ENCODE measurements at places on chromosomes 5 and 9. TPM values are rescaled to one million over a fixed set of nuclear protein-coding genes. Genes with fewer than 3 reads are reported as not detected.

DNA sequence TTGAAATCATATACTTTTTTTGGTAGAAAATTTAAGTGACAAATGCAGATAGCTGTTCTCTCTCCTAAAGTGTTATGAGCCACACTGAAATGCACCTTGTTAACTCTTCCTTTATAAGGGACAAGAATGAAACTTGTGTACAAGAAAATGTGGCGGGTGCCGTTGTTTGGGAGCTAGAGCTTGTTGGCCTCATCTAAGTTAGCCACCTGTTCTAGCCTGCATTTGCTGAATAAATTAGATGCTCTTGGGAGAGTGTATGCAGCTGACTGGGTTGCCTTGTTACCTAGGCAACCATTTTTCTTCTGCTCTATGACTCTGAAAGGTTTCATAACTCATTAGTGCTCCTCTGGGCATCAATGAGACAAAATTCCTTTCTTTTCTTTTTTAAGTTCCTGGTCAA lies 174.3 kb downstream of the TAF11L14 start:
- no peak for DNase-seq

DNA sequence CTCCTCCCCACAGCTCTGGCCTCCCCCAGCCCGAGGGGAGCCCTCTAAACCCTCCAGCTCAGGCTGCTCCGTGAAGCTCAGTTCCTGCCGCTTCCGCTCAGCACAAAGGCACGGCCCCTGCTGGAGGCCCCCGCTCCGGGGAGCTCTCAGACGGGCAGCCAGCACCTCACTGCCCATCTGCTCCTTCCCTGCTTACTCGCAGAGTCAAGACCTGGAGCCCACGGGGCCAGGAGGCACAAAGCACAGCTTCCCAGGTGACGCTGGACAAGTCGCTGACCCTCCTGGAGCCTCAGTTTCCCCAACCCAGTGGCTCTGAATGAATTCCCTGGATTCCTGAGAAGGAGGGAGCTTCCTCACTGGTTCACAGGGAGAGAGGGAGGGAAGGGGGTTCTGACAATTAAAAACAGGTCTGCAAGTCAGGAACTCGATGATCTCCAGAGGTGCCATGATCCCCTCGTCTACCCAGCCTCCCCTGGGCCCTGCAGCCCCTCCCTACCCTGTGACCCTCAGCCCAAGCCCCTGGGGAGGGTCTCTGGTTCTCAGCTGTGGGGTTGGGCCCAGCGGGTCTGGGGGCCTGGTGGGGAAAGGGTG lies 36.2 kb downstream of the VAV2 start:
- DNase-seq, result no peak

TUSC1 gene
- polyA plus RNA-seq, result 6.5 TPM

ARSI gene
- polyA plus RNA-seq, result 17.4 TPM

- DNase-seq, result no peak
Measured at GRCh38 chr9:83266666-83267496, 203.9 kb upstream of the RASEF start.

OR1Q1 gene
- polyA plus RNA-seq, result 0.10 TPM

- DNase-seq, result no peak
Measured at GRCh38 chr5:116517488-116517887, 57.1 kb downstream of the SEMA6A start.

DNAJC21 gene
- polyA plus RNA-seq, result 30.9 TPM

- DNase-seq, result no peak
Measured at GRCh38 chr9:119868694-119869093, 499.5 kb upstream of the BRINP1 start.

- DNase-seq, result no peak
Measured at GRCh38 chr9:19133549-19134345, 6.5 kb upstream of the PLIN2 start.

DNA sequence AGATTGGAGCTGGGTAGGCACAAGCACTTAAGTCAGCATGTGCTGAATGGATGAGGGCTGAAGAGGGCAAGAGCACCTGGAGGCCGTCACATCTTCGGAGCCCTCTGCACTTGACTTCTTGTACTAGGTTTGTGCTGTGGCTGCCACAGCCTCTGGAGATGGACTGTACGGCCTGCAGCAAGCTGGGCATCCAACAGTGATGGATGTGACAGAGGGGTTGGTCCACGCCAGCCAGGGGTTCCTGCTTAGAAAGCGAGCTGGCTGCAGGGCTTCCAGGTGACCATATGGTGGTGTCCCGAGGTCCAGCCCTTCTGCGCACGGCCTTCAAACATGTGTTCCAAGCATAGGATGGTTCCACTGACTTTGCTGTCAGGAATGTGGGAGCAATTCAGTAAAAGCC lies 65.1 kb upstream of the PHYKPL start:
- no peak for DNase-seq

DNA sequence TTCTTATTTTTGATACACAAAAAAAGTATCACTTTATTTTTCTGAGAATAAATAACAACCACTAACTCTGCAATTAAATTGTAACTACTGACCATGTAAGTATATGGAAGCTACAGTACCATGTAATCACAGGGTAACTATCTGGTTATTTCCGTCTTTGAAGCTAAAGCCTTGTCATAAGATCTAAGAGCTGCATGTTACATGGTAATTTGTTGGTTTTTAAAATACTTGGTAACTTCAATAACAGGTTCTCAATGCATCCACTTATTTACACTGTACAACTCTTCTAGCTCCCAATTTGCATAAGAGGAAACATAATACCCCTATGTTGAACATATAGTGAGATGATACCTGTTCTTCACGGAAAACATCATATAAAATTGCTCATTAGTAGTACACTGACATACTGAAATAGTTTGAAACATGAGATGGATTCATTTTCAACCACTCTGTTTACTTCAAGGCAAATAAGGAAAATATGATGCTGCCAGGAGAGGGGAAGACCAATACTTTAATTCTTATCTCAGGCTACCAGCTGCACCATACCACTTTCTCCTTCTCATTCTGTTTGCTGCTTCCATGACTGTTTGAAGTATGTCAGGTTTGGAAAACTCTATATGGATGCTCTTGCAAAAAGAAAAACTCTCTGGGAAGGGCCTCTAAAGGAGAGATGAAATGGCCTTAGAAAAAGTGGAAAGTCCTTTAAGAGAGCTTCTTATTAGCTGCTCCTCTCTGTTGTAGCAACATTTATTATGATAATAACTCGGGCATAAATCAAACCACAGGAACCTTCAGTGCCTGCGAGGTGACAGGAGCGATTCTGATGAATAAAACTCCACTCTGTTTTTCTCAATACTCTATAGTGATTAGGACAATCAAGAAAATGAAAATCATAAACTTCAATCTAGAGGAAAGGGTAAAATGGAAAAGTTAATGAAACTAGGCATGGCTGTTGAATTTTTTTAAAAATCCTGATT lies 150.2 kb downstream of the KIAA0825 start:
- DNase-seq, result no peak

ADAMTS13 gene
- 0.94 TPM for polyA plus RNA-seq

DNA sequence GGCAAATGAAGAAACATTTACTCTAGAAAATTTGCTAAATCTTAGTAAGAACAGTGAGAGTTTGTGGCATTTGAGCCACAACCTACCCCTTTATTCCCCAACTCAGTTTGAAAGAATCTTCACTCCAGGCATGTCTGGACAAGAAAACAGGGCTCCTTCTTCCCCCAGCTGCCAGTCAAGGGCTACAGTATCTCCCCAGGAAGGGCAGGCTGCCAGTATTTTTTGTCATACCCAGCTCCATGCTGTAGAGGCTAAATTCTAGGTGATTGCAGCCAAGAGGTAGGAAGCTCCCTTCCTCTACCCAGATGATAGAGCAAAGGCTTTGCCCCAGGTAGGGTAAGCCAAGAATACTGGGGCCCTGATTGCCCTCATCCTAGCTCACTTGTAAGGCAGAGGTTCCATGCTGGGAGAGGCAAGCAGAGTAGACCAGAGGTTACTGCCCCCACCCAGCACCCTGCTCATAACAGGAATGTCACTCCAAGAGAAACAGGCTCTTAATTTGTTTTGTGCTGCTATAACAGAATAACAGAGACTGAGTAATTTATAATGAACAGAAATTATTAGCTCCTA lies 20.0 kb upstream of the GRPEL2 start:
- no peak for DNase-seq

- no peak for DNase-seq
Measured at GRCh38 chr9:133998915-133999595, 6.9 kb upstream of the VAV2 start.

ABLIM3 gene
- 3.0 TPM for polyA plus RNA-seq

DNA sequence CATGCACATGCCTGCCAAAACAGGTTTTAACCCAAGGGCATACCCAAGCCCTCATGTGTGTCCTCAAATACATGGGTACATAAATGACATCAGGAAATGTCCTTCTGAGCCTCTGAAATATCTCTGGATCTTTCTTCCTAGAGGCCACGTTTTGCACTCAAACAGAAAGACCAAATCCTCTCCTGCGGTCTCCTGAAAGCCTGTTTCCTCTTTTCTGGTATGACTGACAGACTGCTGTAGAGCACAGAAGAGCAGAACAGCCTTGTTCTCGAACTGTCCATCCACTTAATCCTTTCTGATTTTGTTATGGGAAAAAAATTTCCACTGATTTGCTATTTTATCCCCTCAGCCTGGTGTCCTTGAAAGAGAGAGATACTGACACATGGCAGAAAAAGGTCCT lies 107.2 kb downstream of the ASTN2 start:
- no peak for DNase-seq

DNA sequence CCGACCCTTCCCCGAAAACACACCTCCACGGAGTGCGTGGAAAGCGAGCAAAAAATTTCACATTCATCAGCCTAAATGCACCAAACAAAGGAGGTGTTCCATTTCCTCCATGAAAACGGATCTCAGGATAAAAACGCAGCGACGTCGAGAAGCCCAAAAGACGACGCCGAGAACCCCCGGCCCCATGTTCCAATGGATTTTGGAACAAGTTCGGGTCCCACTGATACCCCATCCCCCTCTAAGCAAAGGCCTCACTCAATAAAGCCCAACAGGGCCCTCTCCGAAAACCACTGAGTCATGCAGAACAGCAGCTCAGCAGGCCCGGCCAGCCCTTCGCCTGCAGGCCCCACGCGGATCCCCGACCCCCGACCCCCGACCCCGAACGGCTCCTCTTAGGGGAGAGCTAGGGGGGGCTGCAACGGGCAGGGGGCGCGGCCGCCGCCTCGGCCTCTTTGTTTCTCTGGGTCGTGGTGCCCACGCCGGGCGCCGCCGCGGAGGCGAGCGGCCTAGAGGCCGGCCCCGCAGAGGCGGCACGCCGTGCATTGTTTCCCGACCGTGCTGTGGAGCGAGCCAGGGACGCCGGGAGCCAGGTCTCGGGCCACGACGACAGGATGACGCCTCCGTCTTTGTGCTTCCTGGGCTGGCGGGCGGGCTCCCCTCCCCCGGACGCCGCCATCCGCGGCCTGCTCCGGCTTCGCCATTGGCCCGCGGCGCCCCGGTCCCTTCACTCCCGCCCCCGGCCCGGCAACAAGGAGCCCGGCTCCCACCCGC lies 915 bp downstream of the ZFAND5 start:
- peak; percentile 57 for DNase-seq

PCDHB16 gene
- 0.05 TPM for polyA plus RNA-seq

GRCh38 chr9:104868687-104869404 lies 59.1 kb downstream of the ABCA1 start:
- peak; percentile 55 for DNase-seq

DNA sequence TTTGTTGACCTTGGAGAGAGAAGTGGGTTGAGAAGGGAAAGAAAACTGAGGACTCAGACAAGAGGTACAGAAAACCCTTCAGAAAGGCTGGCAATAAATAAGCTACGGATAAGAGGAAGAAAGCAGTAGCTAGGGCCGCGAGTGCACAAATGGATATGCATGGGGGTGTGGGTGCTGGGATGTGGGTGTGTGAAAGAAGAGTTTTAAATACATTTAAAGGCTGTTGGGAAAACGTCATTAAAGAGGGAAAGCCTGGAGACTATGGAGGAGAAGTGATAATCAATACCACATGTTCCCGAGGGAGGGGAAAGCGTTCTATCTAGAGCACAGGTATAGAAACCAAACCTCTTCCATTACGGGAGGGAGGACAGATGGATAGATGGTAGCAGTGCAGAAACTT lies 177.2 kb downstream of the TSSK1B start:
- DNase-seq, result no peak

- no peak for DNase-seq
Measured at GRCh38 chr9:135887021-135887507, 20.3 kb downstream of the CAMSAP1 start.

DNA sequence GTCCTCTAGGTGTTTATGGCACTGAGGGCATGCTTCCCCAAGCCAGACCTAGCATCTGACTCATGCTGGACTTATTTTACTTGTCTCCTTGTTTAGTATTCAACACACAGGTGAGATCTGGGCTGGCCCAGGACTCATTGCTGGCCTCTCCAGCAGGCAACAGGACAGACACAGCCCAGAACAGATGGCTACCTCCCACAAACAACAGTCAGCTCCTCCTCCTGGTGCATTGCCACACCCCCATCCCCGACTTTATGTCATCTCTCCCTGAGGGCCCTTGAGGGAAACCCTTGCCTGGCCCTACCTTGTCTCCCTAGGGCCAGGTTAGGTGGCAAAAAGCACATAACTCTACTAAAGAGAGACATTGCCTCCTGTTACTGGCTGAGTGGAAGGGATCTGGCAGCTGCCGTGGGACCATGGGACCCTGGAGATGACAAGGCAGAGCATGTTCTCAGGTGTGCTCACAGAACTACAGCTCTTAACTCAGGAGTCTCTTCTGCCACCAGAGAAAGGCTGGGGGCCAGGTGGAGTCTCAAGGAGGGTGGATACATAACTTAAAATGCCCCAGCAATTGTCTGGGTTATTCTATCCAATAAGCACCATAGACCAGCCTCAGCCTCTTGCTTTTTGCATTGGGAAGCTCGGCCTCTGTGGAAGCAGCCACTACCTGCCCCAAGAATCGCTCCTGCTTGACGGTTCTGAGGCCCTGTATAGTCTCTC lies 2.3 kb downstream of the ACSL6 start:
- no peak for DNase-seq

DNA sequence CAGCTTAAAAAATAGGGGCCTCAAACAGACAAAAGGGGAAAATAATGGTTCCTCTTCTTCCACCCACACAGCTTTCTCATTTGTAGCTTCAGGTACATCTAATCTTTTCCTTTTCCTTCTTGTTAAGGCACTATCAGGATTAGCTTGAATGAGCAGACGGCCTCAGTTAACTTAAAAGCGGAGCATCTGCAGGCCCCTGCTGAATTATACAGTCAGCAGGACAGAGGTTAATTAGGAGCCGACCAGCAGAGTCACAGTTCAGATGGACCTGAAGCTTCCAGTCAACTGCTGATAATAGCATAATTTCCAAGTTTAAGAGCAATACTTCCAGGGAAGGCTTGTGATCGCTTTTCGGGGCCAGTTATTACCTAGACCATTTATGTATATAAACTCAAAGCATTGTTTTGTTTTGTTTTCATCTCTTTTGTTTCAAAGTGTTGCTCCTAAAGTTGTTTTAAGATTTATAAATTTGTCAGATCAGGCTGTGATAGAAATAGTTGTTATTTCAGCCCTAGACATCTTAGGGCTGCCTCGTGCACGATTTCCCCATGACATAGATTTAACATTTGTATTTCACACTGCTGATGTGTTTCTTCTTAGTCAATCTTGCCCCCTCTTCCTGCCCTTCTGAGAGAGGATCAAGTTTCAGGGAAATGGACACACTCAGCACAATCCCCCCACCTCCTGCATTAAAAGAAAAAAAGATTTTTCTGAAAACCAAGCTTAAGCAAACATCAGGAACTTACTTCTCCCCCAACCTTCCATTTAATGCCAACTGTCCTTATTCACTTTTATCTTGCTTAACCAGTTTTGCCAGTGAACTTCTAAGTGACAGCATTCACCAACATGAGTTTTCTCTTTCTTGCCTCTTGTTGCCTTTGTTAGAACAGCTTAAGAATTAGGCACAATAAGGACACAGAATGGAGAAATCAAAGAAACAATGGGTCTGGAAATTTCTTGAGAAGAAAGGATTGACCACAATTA lies 449.8 kb downstream of the ARHGEF28 start:
- no peak for DNase-seq

SGCD gene
- polyA plus RNA-seq, result 9.0 TPM
